ENCODE measurements at places on chromosomes 12 and 14.

GRCh38 chr12:19739195-19739776 is 300.0 kb downstream of the AEBP2 start:
- peak; percentile 63 for DNase-seq

DNA sequence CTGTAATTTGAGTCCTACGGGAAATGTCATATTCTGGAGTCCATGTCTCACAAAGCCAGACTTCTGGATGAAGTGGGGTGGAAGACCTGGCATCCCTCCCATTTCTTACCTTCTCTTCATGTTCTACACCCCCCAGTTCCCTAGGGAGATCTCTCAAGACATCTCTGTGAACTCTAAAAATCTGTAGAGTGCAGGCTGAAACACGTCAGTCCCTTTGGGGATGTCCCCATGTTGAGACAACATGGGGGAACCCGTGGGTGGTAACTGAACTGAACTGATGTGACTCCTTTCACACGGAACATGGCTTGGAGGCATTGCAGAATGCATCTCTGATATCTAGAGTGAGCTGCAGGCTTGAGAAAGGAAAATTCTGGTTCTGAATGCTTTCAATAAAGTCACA is 15.2 kb downstream of the SERPINA12 start:
- DNase-seq: no peak

- peak; percentile 66 for DNase-seq
Measured at GRCh38 chr12:70365648-70366518, at the start of gene KCNMB4. Gene KCNMB4, plus strand, starts transcription at chr12:70366290. Its CDS starts 445 bp downstream, at chr12:70366735.

DNA sequence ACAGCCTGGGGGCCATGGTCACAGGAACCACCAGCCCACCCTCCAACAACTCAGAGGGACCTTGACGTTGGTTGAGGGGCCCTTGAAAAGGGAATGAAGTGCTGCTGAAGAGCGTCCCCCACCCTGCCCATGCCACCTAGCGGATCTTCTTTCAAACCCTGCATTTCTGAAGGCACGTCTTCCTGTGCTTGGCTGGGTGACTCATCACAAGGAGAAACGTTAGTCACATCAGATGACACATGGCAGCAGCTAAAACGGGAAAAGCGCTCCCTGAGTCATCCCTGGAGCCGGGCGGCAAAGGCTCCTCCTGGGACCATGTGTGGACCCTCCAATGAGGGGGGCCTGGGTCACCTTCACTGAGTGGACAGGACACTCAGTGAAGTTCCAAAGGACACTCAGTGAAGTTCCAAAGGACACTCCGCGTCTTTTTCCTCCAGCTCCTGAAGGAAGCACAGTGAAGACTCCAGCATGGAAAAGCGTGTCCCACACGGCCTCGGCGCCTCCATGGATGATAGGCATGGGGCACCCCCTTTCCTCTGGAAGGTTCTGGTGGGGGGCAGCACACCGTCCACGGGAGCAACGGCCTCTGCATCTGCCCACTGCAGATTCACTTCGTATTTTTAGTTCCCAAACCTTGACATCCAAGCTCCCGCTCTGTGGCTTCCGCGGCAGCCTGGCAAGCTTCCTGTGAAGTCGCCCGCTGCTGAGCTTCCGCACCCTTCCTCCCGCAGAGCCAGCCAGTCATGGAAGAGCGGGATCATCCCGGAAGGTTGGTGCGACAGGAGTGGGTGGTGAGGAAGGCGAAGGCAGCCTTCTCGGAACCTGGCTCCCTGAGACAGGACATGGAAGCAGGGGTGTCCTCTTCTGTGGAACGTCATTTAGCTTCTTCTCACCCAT is 383.4 kb downstream of the VRK1 start:
- no peak for DNase-seq

- peak; percentile 19 for DNase-seq
Measured at GRCh38 chr14:28635387-28635786, 131.2 kb upstream of the FOXG1 start.

DNA sequence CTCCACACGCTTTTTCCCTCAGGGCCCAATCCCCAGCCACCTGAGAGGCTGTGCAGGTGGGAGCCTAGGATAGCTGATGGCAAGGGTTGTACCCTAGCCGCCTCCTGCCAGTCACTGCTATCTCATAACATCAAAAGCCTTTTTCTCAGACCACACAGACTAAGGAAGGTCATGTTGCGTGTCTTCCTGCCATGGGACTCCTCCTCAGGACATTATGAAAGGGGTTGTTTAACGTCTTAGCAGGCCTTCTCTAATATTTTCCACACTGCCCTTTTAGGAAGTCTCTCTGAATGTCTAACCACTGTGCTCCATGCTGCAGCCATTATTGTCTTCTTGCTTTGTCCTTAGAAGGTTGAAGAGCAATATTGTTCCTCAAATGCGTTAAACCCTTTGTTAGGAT is 7.6 kb upstream of the SMUG1 start:
- no peak for DNase-seq

- no peak for DNase-seq
Measured at GRCh38 chr12:66637699-66638301, 41.1 kb downstream of the GRIP1 start.

Data from NCI-H2081 (cell line).